ENCODE measurements at places on chromosomes 2 and 18.
A peak's percentile ranks its signal among the peaks of the same experiment; 100 is the strongest.

DNA sequence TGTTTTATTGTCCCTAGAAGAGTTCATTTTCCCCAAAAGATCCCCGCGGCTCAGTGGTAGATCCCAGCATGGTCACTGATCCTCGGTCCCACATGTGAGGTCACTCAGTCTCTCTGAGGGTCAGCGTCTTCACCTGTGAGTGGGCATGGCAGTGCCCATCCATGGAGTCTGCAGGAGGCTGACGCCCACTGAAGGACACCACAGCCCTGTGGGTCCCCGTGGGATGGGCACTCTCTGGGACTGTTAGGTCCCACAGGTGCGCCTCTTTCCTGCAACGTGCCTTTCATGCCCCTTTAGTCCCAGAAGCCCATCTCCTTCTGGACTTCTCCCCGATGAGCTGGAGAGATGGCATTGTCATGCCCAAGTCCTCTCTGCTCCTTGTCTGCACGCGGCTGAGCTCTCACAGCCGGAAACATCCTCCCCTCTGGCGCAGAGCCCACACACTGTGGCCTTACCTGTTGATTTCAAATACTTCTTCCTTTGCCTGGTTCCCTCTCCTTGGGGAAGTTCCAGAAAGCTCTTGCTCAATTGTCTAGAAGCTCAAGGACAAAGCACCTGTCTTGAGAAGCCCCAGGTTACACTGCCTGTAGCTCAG is 75.9 kb downstream of the PTGR3 start:
- peak; percentile 27 for DNase-seq

- no peak for DNase-seq
Observed at GRCh38 chr2:55364189-55365055, 55.2 kb downstream of the CCDC88A start.

DNA sequence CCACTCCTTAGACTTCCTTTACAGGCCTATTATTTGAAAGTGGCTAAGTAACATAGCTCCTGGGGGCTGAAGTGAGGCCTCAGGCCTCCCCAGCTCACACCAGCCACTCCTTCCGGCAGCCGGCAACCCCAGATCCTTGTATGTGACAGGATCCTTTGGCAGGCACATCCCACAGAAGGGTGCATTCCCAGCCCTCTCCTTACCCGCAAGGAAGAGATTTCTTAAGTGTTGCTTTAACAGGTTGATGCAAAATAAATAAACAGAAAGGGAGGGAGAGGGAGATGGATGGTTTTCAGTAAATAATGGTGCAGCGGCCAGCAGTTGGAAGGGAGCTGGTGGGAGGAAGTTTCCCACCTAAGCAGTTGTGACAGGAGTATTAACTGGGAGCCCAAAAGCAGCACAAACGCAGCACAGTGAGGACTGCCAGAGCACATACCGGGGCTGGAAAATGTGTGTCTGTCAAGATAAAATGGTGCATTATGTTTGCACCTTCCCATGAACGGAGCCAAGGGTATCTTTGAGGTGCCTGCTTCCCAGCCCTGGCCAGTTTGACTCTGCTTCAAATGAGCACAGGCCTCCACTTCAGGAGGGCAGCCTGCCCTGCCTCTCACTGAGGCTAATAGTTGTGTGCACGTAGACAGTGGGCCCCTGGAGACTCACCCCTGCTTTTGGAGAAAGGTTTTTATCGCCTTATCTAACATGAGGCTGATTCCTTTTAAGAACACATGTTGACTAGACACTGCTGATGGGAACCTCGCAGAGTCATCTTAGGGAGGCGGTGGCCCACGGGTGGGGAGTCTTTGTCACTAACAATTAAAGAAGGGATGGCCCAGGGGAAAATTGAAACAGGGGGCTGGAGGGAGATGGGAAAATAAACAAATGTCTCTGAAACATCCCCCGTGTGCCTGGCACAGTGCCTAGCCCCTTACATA is 32.8 kb downstream of the NRP2 start:
- peak; percentile 31 for DNase-seq

GRCh38 chr2:1420746-1421480 is 7.7 kb downstream of the TPO start:
- DNase-seq, result peak; percentile 67

DNA sequence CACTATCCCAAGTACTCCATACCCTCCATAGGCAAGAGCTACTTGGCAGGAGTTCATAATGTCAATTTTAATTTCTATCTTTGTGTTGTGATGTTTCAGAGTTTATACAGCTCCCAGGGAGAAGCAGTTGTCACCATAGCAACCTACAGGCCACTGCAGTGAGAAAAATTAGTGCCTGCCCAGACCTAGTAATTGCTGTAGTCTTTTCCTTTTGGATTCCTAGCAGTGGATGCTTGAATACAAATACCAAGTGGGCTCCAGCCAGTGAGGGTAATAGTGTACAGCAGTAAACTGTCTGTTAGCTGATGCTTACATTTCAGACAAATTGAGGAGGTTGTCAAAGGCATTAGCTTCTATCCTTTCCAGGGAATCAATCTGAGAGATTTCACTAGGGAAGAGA is 26.7 kb downstream of the LHCGR start:
- peak; percentile 32 for DNase-seq

DNA sequence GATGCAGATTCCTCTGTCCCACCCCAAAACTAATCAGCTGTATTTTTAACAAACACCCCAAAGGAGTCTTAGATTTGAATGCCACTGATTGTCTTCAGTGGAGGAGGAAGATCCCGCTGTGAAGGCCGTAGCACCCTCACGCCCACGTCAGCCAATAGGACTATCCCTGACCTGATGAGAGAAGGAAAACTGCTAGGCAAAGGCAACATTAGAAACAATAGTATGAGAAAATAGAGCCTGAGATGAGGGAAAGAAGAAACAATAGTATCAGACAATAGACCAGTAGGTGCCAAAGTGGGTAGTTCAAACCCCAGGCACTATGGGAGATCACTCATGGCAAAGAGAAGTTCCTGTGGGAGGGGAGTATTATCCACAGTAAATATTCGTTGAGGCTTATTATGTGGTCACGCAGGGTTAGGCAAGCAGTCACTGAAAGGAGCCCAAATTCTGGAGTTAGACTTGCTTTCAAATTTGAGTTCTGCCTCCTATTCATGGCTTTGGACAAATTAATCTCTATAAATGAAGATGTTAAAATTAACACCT is 2.8 kb downstream of the PCBP1 start:
- no peak for DNase-seq

- DNase-seq, result no peak
Observed at GRCh38 chr2:898319-898718, 52.3 kb upstream of the SNTG2 start.

DNA sequence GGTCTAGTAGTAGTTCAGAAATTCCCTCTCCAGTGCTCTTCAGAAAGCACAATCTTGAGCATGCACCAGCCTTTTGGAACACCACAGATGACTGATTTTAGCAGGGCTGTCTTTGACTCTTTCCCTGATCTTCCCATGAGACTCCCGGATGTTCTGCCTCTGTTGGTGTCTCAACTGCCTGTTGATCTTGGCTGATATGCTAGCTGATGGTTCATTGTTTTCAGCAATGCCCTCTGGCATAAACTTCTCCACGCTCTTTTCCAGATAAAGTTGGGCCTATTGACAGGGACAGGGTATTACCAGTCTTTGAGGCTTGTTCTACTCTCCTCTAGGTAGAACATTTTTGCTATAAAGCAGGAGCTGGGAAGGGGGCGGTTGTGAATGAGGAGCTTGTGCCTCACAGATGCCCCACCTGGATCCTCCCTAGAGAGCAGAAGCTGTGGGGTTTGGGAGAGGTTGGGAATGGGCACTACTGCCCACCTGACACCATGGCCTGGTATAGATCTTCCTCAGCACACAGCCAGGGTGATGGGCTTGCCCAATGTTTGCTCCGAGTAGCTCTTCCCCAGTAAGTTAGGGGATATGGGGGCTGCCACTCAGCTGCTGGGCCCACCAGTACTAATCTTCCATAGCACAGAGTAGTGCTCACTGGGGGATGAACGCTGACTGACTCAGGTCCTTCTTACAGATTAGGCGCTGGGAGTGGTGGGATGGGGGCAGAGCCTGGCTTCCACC is 111.3 kb downstream of the PTGR3 start:
- no peak for DNase-seq

DNA sequence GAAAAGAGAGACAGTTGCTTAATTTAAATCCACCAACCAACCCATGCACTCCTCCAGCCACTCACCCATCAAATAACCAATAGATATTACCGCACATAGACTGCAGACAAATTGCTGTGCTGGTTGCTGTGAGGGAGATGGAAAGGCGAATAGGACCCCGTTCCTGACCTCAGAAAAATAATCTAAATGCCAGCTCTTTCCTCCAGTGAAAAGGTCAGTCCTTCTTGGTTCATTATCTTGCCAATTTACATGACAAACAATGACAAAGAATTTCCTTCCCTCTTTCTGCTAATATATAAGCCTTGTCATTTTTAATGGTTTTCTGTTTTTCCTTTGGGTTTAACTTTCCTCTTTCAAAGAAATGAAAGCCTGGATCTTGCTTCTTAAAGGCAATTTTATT is 61.6 kb downstream of the MEP1B start:
- DNase-seq, result no peak

DNA sequence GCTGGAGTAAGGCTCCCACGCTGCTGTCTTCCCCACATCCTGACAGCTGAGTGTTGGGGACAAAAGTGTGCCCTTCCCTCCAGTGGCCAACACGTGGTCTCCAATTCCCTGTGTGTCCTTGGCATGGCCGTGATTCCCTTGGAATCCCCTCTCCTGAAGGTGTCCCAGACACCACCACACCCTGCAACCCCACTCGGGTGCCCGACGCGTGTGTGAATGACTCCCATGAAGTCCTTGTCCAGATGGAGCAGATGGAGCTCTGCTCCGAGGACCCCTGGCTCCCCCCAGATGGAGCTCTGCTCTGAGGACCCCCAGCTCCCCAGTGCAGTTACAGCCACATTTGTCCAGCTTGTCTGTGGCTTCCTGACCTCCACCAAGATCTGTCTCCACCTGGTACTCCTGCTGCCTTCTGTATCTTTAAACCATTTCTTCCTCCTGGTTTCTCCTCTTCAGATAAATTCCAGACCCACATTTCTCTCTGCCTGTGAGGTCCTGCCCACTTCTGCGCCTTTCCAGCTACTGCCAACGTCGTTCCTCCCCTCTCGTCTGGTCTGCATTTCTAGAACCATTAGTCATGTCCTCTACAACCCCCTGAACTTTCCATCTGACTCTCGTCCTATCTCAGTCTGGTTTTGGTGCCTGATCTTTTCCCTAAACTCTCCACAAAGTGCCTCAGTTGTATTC is 86.8 kb upstream of the PXDN start:
- no peak for DNase-seq

DNA sequence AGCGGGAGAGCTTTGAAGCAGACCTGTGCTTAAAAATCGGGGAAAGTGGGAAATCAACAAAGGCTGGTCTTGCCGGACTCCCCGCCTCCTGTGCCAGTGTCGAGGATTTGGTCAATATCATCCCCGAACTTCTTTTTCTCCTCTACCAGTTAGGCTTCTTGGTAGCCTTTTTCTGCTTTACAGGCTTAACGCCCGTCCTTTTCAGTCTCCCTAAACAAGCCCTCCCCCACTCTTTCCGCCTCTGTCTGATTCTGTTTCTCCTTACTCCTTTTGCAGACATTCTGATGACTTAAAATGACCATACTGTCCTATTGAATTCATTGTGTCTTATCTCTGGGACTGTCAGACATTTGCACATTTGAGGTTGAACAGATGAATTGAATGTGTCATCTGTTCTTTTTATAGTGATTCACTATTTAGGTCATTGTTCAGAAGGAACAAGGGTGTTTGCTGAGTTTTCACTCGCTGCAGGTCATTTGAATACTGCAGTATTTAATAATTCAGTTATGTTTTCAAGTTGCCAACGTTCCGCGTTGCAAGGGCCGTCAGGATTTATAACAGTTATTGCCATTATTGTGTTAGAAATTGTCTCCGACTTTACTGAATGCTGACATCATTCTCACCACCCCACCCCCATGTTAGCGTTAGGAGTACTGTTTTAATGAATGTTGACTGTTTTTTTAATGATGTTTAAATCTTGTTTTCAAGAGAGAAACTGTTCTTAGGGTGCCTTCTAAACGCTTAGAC is 1.1 kb downstream of the ITGAV start:
- DNase-seq, result peak; percentile 4

DNA sequence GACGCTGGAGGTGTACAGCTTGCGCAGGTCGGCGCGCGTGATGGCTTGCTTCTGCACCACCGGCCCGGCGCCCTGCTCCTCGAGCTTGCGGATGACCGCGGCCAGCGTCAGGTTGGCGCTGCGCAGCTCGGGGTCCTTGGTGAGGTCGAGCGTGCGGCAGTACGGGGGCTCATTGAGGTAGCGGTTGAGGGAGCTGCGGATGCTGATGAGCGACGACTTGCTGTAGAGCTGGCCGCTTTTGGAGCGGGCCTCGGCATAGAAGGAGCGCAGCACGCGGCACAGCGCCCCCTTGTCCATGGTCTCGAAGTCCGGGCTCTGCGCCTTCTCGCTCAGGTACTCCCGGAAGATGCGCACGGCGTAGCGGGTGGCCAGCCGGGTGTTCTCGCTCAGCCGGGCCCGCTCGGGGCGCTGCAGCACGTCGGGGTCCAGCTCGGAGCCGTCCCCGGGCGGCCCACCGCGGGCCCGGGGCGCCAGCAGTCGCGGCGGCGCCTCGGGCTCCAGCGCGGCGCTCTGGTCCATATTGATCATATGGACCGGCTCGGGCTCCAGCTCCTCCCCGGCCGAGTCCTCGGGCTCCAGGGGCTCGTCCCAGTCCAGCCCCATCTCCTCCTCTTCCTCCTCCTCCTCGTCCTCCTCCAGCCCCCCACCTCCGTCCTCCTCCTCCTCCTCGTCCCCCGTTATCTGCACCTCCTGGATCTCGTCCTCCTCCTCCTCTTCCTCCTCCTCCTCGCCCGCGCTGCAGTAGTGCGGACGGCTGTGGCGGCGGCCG is 523 bp downstream of the KCTD1 start:
- DNase-seq, result no peak

DNA sequence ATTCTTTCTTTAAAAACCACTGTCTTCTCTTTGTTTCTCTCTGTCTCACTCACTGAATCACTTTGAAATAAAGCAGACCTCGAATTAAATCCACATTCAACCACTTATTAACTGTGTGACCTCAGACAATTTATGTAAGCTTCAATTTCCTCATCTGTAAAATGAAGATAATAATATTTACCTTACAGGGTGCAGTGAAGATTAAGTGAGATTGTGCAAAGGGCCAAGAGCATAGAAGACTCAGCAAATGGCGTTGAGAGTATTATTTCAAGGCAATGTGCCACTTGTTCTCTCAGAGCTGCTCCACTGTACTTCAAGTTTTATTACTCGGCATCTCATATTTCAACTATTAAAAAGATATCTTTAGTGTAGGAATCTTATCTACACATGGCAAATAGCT is 454.2 kb upstream of the HNRNPA3 start:
- no peak for DNase-seq

GRCh38 chr2:195810340-195811098 is 153.5 kb downstream of the SLC39A10 start:
- DNase-seq, result no peak

Data from DMS79 (cell line).